WTC11 (cell line): ENCODE measurements at places on chromosomes 16 and 17. TPM values are rescaled to one million over a fixed set of nuclear protein-coding genes. Genes with fewer than 3 reads are reported as not detected.

DNA sequence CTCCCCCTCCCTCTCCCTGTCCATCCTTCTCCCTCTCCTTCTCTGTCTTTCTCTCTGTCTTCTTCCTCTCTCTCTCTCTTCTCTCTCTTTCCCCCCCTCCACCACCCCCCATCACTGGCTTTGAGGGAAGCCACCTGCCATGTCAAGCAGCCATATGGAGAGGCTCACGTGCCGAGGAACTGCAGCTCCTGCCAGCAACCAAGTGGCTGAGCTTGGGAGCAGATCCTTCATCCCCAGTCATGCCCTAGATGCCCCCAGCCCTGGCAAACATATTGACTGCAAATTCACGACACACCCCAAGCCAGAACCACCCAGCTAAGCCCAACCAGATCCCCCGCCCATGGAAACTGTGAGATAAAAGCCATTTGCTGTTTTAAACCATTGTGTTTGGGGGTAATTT is 40.9 kb upstream of the RBFOX3 start:
- DNase-seq = no peak

The RAB37 gene
- 8.8 to 9.4 TPM (median 8.9 TPM) in 3 replicates for total RNA-seq

DNA sequence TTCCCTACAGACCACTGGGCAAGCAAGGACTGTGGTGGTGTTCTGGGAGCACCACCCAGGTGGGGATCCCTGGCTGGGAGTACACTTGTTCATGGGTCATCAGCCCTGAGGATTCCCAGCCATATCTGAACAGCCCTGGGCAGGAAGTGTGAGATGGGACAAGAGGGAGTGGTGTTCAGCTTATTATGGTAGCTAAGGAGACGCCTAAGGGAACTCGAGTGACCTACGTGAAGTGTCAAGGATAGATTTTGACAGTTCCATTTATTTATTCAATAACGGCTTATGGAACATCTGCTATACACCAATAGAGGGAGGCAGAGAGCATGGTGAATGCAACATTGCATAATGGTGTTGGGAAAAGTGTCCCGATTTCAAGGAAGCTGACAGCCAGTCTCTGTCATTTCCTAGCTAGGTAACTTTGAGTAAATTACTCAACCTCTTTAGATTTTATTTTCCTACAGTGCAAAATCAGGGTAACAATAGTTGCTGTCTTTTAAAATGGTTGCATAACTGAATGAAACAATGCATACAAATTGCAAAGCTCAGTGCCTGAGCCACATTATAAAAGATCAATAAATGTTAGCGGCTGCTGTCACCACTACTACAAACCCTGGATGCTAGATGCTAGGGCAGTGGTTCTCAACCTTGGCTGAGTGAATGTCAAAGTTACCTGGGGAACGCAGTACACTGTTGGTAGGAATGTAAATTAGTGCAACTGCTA is 534.1 kb downstream of the GRIN2A start:
- no peak for DNase-seq

The LCAT gene
- total RNA-seq = 23.3 to 38.3 TPM (median 25.8 TPM) in 3 replicates

DNA sequence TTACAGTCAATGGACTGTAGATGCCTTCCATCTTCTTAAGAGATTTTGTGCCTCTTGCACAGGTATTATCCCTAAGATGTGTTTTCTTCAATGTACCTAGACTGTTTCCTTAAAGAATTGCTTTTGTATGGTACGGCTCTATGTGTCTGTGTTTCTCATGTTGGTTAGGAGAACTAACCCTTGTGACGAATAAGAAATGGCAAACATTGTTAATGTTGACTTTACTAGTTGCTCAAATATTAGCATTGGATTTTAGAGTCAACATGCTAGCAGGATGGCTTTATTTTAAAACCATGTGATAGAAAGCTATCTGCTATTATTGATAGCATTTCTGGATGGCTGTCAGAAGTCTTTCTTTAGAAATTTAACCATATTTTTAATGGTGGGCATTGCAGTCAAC is 34.5 kb downstream of the WWOX start:
- DNase-seq = no peak

- no peak for DNase-seq
Measured at GRCh38 chr16:71404364-71404763, 37.5 kb downstream of the TLE7 start.

GRCh38 chr17:69175262-69175624 is 33.5 kb upstream of the ABCA6 start:
- DNase-seq = no peak

GRCh38 chr17:42101513-42102292 is 3.4 kb upstream of the ZNF385C start:
- peak; percentile 97 for DNase-seq

The IGSF6 gene
- 0.25 TPM in 1 of 3 replicates, not detected in the others for total RNA-seq

GRCh38 chr17:18038149-18038850 is 668 bp downstream of the ATPAF2 start:
- DNase-seq = no peak

DNA sequence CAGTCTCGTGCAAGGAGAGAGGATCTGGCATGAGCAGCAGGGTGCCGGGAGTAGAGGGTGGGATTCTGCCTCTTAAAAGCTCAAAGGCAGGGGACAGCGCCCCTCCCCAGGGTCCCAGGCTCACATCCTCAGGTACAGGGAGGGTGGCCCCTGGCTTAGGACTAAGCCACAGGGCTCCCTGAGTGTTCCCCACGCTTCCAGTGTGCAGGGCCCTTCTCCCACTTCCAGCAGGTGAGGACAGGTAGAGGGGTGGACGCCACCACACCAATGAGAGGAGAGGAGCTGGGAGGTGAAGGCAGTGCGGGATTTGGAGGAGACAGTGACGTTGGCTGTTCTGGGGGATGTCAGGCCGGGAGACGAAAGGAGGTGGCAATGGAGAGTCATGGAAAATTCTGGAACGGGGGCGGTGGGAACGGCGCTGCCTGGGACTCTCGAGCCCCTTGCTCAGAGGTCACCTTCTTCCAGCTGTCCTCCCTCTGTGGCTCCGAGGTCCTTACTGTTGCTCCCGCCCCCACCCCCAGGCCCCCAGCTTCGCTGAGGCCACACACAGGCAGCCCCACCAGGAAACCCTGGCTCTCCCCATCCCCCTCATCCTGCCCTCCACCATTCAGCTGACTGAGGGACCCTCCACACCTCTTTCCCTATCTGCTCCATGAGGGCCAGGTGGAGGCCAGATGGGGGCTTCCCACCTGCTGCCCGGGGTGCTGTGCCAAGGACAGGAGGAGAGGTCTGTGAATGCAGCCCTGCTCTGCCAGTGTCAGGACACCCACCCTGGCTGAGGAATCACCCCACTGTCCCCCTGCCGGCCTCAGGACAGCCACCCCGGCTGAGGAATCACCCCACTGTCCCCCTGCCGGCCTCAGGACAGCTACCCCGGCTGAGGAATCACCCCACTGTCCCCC is 57.7 kb upstream of the ACSF3 start:
- no peak for DNase-seq

DNA sequence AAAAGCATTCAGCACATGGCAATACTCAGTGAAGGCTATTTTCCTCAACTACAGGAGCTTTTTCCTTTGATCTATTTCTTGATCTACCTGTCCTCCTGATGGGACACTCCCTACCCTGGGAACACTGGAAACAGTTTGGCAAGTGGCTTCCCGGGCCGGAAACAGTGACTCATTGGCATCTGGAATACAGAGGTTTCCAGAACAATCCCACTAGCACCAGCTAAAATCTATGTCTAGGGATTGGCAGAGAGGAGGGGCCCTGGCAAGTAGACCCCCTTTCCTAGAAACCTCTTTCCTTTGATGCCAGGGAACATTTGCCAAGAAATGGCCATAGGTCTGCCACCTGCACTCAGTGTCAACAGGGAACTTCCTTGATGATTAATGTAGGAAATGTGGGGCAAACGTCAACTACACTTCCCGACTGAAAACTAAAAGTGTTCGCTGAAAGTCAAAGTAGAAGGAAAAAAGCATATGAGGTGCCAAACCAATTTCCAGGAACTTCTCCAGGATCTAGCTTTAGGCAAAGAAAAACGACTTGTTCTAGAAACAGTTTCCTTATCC is 30.4 kb upstream of the FBXW10B start:
- no peak for DNase-seq

- no peak for DNase-seq
Measured at GRCh38 chr17:75623386-75623785, 9.8 kb upstream of the SMIM5 start.

DNA sequence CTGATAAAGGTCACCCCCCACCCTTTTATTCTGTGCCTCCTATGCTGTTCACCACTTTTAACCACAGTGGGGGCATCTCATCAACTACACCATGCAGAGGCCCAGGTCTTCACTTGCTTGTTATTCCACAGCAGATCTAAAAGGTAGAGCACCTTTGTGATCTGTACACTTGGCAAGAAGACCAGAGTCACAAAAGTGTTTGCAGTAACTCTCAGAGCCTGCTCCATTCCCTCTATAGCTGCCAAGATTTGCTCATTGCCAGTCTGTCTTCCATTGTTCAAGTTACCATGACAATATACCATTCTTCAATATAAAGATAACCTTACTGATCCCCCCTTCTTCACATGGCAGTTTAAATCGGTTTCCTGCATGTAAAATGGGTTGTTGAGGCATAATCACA is 180.0 kb downstream of the TOX3 start:
- no peak for DNase-seq

- peak; percentile 29 for DNase-seq
Measured at GRCh38 chr16:47258874-47259461, 115.2 kb upstream of the NETO2 start.

GRCh38 chr16:85246473-85246872 is 134.2 kb upstream of the CIBAR2 start:
- no peak for DNase-seq

GRCh38 chr17:48722201-48722907 is at the start of gene PRAC1:
PRAC1 (minus strand) TSS chr17:48722518; CDS start chr17:48722392, 126 bp downstream.
- DNase-seq = no peak

DNA sequence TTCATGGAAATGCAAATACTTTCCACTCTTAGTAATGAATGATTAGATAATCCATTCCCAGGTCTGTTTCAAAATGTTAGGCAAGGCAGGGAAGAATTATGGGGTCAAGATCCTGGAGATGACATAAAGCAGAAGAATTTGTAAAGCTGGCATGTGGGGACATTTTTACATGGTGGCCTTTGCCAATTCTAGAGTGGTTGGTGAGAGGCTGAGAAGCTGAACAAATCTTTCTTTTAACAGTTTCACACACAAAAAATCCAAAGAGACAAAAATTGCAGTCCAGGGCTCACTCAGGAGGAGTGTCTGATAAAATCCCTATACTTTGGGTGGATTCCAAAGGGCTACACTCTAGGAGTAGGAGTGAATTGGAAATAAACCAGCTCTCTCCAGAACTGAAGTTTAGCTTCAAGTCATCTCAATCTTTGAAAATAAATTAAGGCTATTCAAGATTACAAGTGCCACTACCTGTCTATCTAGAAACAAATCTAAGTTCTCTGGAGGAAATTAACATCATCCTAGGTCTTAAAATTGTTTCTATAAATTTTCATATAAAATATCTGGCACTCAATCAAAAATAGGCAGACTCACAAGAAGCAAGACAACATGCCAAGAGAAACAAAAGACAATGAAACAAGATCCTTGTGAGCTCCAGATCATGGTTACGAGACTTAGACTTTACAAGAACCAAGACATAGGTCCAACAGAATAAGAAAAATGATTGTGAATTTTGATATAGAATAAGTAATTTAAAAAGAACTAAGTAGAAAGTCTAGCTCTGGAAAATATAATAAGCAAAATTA is 113.0 kb upstream of the AXIN2 start:
- no peak for DNase-seq

GRCh38 chr16:71771571-71771970 is 37.1 kb downstream of the AP1G1 start:
- no peak for DNase-seq

The GCSH gene
- 95.9 to 97.1 TPM (median 96.4 TPM) in 3 replicates for total RNA-seq

DNA sequence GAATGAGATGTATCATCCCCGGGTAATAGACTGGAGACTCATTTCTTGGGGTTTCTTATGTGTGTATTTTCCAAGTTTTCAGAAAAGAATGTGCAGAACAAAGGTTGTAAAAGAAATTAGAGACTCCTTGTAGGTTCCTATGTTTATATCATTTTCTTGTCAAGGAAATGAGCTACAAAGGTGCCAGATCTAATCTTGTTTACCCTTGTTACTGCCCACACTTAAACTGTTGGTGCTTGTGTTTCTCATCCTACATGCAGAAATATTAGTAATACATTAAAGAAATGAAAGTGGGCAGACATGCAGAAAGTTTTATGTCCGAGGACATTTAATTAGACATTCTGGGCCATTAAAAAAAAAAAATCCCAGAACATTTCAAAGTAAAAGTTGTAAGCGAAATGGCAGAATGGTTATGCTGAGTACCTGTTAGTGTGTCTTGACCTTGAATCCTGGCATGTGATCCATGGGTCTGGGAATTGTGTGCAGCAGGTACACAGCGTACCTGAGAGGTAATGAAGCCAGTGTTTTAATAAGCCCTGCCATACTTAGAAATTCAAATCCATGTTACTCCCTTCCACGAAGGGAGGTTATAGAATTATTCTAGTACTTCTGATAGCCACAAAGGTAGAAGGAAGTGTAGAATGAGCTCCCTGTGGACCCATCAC is 62.6 kb upstream of the CACNG5 start:
- no peak for DNase-seq

- DNase-seq = peak; percentile 33
Measured at GRCh38 chr17:6069539-6070429, at the start of gene WSCD1. WSCD1 (plus strand) TSS chr17:6070379; CDS start chr17:6080659, 10,280 bp downstream.

The KRT12 gene
- total RNA-seq = not detected in 3 replicates

The LYZL6 gene
- not detected in 3 replicates for total RNA-seq

- DNase-seq = no peak
Measured at GRCh38 chr17:27846042-27846655, 45.8 kb upstream of the NOS2 start.

DNA sequence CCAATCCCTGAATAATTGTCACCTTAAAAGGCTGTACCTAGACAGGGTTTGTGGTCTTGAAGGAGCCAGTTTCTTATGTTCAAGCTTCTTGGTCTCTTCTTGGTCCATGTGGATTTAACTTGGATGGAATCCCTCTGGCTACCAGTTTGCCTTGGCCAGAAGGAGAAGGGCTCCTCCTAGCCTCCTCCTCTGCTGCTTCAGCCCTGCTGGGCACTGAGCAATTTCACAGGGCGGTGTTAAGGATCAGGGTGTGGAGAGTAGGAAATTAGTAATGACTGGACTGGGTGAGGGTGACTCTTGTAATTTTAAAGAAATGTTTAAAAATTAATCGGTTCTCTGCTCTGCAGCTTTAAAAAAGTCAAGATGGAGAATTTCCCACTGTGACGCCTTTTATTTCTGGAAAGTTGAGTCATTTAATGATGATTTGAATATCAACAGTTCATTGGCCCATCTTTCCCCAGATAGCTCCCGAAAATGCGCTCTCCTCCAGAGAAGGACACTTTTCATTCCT is 96.4 kb downstream of the MSI2 start:
- DNase-seq = no peak

GRCh38 chr17:3718201-3718600 is 5.5 kb upstream of the HASPIN start:
- DNase-seq = no peak

GRCh38 chr17:39753514-39754160 is 15.9 kb downstream of the GRB7 start:
- DNase-seq = peak; percentile 51

The MPP2 gene
- 29.3 to 31.4 TPM (median 29.9 TPM) in 3 replicates for total RNA-seq
